ENCODE measurements at places on chromosomes 4 and X.

DNA sequence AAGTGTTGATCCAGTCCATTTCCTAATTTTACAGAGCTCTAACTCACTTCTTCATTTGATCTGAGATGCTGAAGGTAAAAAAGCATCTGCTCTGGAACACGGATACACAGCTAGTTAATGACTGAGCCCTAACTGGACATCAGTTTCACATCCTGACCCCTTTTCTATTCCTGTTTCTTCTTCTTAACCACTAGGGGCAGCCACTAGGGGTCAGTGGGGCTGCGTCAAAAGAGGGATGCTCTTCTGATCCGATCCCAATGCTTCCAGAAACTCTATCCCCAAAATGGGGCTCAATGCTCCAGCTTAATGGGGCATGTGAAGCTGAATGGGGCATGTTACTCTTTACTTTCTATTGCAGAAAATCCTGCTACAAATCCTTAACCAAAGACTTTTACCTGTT is 33.4 kb upstream of the PHKA2 start:
- no peak for DNase-seq

GRCh38 chrX:13689741-13690211 is 848 bp downstream of the RAB9A start:
- no peak for DNase-seq

- DNase-seq, result peak; percentile 21
Observed at GRCh38 chr4:81470456-81471297, 1.0 kb downstream of the RASGEF1B start.

DNA sequence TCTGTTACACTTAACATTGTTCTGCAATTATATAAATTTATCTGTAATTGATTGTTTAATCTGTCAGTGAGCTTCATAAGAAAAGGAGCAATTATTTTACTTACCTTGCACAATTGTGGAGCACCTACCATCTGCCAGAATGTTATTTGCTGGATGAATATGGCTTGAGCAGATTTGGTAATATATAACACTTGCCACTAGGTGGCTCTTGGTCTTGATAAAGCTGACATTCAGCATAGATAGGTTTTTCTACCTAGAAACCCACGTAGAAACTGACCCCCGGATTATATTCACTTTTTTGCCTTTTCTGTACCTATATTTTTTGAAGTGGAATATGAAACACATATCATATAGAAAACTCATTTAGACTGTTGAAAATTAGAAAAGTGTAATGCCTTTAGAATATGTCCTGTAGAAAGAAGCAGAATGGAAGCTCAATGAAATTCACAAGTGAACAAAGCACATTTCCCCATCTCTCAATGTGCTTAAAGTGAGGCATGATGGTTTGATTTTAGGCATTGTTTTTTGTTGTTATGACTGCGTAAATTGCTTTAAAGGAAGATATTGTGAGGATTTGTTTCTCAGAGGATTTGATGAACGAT is 9.5 kb downstream of the RBPJ start:
- no peak for DNase-seq

- DNase-seq, result peak; percentile 2
Observed at GRCh38 chr4:159639671-159640323, 536.9 kb downstream of the RAPGEF2 start.

DNA sequence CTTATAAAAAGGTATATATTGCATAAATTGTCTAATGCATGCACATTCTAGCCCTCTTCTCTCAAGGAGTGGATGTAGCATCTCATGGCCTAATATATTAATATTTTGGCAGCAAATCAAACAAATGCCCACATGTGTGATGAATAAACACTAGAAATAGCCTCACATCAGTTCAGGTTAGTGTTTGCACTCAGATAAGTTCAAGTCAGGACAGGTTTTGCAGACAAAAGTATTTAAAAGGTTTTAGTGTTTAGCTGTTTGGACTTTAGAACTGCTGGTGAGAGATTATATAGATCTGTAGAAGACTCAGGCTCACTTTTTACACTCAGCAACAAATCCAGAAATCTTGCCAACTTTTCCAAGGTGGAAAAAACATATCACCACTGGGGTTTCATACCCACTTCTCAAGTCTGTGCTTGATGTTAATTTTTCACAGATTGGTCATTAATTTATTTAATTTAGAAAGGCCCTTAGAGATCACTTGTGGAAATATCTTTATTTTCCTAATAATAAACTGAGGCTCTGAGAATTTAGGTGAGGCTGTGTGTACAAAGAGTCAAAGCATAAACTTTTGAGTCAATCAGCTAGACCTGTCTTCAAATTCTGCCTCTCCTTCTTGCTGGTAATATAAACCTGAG is 362.6 kb downstream of the GASK1B start:
- no peak for DNase-seq

All from substantia nigra (tissue), 51 donors.